ENCODE measurements at places on chromosomes 5 and 9.
A peak's percentile ranks its signal among the peaks of the same experiment; 100 is the strongest.

- DNase-seq = no peak
Measured at GRCh38 chr5:131258733-131259132, 5.1 kb upstream of the CDC42SE2 start.

DNA sequence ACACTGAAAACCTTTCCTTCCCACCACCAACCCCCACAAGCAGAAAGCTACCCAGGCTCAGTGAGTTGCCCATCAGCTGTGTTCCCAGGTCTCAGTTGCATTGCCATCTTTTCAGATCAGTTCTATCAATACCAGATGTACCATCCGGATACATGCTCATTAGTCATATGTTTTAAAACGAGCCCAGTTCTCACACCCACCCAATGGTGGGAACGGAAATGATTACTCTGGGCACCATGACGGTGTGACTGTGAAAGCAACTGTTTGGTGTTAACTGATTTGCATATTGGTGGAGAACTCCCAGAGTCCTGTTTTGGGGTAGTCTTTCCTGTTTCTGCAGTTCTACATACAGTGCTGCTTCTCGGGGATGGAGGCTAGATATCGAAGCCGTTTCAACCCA, 212.3 kb downstream of the TRIM36 start:
- no peak for DNase-seq

DNA sequence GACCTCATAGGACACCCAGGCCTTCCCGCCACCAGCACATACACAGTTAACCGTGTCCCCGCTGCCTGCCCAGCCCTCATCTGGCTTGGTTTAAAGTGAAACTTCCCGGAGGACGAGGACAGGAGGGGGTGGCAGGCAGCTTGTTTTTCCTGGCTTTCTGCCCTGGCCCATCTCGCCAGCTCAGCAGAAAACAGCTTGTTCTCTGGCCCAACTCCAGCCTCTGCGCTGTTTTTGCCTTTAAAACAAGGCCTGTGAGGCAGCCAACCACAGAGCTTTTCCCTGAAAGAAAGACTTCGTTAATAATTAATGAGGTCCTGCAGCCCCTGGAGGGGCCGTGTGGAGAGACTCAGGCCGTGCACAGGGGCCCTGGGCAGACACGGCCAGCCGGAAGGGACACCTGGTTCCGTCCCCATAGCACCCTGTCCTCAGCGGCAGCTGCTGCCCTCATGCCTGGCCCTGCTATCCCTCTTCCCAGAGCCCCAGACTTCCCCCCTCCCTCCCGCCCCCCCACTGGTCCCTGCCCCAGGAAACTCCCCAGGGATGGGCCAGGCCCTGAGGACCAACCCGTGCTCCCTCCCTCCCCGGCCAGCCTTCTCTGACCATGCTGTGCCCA, 108.7 kb downstream of the RXRA start:
- no peak for DNase-seq

DNA sequence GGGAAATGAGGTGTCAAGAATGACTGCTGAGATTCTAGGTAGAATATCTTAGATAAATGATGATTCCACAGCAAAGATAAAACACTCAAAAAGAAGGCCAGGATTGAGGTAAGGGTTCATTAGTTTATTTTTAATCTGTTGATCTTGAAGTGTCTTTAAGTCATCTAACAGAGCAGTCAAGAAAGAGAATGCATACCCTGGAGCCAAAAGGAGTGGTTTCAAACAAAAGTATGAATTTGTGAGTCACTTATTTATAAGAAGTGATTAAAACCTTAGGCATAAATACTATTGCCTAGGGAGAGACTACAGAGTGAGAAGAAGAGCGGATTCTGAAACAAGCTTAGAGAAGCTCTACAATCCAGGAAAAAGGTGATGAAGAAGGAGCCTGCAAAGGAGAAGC, 541.0 kb downstream of the DTWD2 start:
- DNase-seq = no peak

DNA sequence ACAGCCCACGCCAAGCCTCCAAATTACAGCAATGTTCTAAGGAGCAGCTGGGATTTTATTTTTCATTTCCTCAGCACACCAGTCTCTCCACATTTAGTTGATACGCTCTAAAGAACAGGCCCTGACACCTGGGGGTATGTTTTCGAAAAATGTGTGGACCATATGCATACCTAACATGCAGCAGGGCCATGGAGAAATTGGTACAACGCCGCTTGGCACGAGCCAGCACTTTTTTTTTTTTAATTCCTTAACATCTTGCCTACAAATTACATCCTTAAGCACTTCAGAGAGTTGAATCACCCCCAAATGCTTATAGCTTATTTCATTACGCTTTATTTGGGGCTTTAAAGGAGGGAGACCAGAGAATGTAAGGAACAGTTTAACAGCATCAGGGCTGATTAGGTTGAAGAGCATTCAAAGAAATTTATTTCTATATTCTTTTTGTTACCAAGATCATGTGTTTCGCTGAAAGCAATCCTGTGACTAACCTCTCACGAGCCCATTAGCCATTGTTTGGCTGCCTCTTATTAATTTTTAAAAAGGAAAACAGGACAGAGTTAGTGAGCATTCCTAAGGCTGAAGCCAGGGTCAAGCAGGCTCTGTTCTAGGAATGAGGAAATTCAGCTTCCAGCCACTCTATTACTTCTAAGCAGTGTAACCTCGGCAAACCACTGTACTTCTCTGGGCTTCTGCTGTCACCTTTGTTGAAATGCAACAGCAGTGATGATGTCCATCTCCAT, 173.8 kb downstream of the ACTL7B start:
- no peak for DNase-seq

- no peak for DNase-seq
Measured at GRCh38 chr9:114087721-114088120, 9.6 kb upstream of the AMBP start.

GRCh38 chr5:138748630-138749081, 4.6 kb upstream of the CTNNA1 start:
- no peak for DNase-seq

- no peak for DNase-seq
Measured at GRCh38 chr5:56838409-56839039, 23.2 kb downstream of the MAP3K1 start.

- peak; percentile 34 for DNase-seq
Measured at GRCh38 chr5:129664336-129664937, 83.5 kb upstream of the MINAR2 start.

DNA sequence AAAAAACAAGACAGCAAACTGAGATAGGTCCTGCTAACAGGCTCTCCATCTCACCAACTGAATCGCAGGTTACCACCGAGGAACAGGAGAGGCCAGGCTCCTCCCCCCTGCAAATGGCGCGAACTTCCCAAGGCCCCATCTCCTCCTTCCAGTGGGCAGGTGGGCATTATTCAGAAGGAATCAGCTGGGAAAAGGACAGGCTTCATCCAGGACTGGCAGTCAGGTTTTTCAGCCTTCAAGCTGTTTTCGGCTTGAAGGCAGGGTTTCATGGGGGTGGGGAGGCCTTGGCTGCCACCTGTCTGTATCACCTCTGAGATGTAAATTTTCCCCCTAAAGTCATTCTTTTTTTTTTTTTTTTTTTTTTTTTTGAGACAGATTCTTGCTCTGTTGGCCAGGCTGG, 79.4 kb downstream of the SFXN1 start:
- no peak for DNase-seq

DNA sequence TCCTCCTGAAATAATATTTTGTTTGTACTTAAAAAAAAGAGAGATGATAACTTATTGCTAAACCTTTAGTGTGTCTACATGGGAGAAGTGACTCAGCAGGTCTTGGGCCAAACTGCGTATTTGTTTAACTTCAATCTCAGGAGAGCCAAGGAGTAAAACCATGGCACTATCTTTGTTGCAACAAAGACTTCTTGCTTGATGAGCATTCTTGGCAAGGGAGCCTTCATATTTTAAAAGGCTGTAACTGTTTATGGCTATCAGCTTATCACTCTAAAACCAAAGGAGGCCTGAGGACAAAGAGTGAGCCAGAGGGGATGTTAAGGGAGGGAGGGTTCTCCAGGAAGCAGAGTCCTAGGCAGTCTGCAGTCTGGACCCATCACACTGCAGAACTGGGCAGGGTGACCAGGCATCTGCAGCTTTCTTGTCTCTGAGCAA, 216.2 kb upstream of the S1PR3 start:
- no peak for DNase-seq

DNA sequence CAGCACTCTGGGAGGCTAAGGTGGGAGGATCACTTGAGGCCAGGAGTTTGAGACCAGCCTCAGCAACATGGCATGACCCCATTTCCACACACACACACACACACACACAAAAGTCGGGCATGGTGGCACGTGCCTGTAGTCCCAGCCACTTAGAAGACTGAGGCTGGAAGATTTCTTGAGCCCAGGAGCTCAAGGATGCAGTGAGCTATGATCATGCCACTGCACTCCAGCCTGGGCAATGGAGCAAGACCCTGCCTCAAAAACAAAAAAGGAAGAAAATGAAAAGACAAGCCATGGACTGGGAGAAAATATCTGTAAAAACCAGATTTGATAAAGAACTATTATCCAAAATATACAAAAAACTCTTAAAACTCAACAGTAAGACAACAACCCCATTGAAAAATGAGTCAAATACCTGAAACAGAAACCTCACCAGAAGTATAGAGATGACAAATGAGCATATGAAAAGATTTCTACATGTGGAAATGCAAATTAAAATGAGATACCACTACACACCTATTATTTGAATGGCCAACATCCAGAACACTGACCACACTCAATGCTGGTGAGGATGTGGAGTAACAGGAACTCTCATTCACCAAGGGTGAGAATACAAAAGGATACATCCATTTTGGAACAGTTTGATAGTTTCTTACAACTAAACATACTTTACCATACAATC, 24.7 kb downstream of the DNAJA1 start:
- no peak for DNase-seq

- no peak for DNase-seq
Measured at GRCh38 chr5:55540525-55540924, 5.8 kb upstream of the PLPP1 start.

- DNase-seq = no peak
Measured at GRCh38 chr5:41218929-41219657, 5.8 kb upstream of the C6 start.

GRCh38 chr9:72315510-72316311, 49.3 kb downstream of the ZFAND5 start:
- no peak for DNase-seq

DNA sequence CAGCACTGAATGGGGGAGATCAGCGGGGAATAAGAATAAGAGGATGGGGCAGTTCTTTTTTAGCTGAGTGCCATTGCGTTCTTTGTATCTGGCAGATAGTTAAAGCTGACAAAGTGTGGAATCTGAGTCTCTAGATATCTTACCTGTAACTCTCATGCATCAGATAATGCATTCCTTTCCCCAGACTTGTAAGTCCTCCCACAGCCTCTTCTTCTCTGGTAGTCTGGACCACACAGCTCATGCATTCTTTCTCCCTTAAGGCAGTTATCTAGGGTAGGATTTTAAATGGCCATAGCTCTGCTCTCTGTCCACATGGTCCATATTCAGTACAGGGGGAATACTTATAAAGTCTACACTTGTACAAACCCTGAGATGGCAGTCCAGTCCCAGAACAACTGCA, 54.0 kb upstream of the FGF10 start:
- no peak for DNase-seq

- no peak for DNase-seq
Measured at GRCh38 chr9:117715411-117715989, 11.3 kb downstream of the TLR4 start.

DNA sequence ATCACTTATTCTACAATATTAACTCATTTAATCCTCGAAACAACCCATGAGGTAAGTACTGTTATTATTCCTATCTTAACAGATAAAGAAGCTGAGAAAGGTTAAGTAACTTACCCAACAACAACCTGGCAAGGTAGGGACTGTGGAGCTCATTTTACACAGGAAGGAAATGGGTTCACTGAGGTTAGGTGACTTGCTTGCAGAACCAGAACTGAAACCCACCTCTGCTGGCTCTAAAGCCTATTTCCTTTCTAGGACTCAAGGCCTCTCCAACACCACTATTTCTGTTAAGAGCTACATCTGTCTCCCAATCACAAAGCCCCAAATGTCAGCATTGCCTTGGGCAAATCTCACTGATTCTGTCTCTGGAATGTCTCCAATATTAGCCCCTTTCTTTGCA, 38.9 kb upstream of the IFNK start:
- DNase-seq = no peak

DNA sequence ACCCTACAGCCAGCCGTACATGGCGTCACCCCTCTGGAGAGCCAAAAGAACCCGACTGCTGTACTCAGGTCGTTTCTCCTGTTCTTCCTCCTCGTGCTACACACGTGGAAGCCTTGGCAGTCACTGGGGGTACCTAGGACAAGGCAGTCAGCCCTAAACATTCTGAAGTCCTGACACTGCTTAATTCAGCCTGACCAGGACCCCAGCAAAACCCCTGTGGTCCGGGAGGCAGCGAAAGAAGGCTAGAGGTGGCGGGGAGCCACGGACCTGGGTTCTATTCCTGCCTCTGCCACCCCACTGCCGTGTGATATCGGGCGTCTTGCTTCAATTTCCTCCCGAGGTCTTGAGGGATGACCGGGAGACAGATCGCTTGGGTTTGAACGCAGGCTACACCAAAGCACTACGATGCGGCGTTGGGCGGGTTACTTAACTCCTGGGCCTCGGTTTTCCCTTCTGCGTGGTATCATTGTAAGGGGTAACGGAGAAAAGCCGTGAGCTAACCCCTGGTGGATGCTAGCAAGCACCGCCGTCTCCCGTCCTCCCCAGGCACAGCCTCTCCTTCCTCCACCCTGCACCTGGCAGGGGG, 429 bp upstream of the ARL10 start:
- DNase-seq = no peak

DNA sequence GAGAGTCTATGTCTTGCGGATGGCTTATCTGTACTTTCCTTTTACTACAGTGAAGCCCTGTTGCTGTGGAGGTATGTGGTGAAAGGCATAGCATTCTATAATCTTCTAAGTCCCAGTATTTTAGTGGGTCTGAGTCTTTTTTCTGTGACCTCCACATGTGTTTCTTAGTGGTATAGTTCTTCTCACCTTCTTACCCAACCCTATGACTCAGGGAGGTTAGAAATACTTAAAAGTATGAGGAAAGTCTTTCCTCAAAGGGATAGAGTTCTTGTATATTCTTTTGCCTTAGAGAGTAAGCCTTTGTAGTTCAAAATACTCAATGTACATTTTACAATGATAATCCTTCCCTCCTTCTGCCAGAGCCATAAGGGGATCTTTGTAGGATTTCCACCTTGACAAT, 621.9 kb upstream of the CTNND2 start:
- no peak for DNase-seq

Measured in stimulated activated CD4-positive, alpha-beta T cell treated with anti-CD3 and anti-CD28 coated beads, Interleukin-4, amount 100 ng/mL, for 24 hours (primary cell).